Stimulated activated CD4-positive, alpha-beta T cell treated with anti-CD3 and anti-CD28 coated beads, Interleukin-1b, Interleukin-23, amount 100 ng/mL, for 1 hour (primary cell): ENCODE measurements at places on chromosomes 1 and 21.

DNA sequence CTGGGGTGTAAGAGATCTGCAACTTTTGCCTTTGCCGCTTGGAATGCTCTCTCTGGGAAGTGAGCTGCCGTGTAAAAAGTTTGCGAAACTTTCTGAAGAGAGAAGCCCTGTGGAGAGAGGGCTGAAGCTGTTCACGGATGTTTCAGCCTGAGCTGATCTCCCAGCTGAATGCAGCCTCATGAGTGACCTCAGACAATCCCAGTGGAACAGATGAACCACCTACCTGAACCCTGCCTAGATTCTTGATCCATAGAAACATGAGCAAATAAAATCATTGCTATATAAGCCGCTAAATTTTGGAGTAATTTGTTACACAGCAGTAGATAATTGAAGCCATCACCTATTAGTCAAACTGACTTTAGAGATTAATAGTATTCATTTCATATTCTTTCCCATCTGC lies 4.4 kb upstream of the ALG6 start:
- no peak for DNase-seq

DNA sequence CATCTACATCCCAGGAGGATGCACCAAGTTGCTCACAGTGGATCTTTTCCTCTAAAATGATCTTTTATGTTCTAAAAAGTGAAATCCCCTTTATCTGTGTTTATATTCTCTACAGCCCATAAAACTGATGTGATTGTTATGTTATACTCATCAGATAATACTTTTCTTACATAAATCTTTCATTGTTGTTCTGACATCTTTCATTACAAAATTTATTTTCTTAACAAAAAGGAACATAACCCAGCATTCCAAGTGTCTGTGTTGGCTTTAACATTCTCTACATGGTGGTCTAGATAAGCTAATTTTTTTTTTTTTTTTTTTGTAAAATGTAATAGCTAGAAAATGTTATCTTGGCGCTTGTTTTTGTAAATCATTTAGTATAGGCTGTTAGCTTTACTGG lies 8.3 kb upstream of the CACYBP start:
- no peak for DNase-seq

- no peak for DNase-seq
Observed at GRCh38 chr1:31159869-31160611, 79.6 kb downstream of the NKAIN1 start.

- DNase-seq = no peak
Observed at GRCh38 chr21:34994766-34995631, 54.1 kb downstream of the RUNX1 start.

DNA sequence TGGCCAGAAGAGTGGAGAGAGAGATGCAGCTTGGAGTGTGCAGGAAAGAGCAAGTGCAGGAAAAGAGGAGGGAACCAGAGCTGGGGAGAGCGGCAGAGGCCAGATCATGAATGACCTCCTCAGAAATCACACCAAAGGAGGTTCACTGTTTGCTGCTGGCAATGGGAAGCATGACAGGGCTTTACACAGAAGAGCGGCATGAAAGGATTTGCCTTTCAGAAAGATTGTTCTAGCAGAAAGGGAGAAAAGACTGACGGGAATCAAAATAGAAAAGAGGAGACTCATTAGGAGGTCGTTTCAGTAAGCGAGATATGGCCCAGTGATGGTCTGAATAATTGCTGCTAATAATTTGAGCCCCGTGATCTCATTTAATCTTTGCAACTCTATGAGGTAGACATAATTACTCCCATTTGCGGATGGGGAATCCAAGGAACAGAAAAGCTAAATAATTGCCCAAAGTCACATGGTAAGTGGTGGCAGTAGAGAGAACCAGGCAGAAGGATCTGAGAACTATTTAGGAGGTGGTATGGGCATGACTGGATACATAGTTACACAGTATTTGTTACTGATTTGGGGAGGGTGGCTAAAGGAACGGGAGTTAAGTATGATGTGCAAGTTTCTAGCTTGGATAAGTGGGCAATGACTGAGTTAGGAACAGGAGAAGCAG lies 12.5 kb upstream of the HNRNPR start:
- no peak for DNase-seq

- DNase-seq = no peak
Observed at GRCh38 chr1:12049616-12050015, 13.5 kb upstream of the TNFRSF8 start.

GRCh38 chr1:50135716-50136115 lies 27.0 kb downstream of the ELAVL4 start:
- no peak for DNase-seq

GRCh38 chr1:176803042-176803441 lies 340.1 kb downstream of the PAPPA2 start:
- DNase-seq = no peak

DNA sequence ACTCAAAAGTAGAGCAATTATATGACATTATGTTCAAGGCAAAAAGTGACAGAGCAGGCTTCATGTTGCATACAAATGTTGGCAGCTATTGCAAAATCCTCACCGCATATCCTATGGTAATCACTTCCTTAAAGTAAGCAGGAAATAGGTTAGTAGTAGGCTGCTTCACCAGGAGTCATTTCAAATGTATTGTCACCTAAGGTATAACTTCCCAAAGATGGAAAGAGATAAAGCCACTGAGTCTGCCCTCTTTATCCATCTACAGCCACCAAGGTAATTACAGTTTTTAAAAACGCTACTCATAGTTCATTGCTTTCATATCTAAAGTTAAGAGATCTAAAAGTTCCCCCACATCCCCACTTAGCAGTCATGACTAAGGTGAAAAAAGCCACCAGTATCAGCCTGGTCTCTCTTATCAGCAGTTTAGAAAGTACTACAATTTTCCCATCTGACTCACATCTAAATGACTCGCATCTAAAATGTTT lies 31.6 kb upstream of the UBE2U start:
- no peak for DNase-seq

- no peak for DNase-seq
Observed at GRCh38 chr1:233939451-233939850, 35.0 kb downstream of the SLC35F3 start.

- DNase-seq = no peak
Observed at GRCh38 chr1:42692461-42692860, 10.2 kb downstream of the YBX1 start.

GRCh38 chr1:176462674-176463378 lies at the start of gene PAPPA2:
Gene PAPPA2, plus strand, starts transcription at chr1:176463175. Its CDS starts 93,148 bp downstream, at chr1:176556323.
- no peak for DNase-seq

- no peak for DNase-seq
Observed at GRCh38 chr1:30899577-30900389, 8.8 kb downstream of the SDC3 start.

- DNase-seq = no peak
Observed at GRCh38 chr1:200733907-200734306, 4.8 kb upstream of the CAMSAP2 start.

DNA sequence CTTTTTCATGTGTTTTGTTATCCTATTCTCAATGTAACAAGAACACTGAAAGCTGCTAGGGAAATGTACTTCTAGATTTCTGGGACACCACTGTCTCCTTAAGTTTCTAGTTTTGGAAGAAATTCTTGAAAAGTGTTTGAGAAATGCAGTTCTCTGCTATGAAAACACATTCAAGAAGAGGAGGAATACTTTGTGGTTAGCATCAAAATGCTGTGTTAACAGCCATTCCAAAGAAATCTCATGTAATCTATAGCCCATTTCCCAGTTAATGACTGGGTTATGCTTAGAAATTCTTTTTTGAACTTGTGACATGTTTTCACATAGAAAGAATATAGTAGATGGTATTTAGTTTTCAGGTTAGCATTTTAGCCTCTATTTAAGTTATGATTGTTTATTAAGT lies 6.0 kb downstream of the RAVER2 start:
- no peak for DNase-seq

GRCh38 chr1:220997791-220998190 lies 118.5 kb downstream of the HLX start:
- DNase-seq = no peak

- DNase-seq = no peak
Observed at GRCh38 chr1:54807756-54808155, 6.6 kb upstream of the TTC22 start.

- no peak for DNase-seq
Observed at GRCh38 chr1:45979074-45979777, 153.2 kb downstream of the PIK3R3 start.

DNA sequence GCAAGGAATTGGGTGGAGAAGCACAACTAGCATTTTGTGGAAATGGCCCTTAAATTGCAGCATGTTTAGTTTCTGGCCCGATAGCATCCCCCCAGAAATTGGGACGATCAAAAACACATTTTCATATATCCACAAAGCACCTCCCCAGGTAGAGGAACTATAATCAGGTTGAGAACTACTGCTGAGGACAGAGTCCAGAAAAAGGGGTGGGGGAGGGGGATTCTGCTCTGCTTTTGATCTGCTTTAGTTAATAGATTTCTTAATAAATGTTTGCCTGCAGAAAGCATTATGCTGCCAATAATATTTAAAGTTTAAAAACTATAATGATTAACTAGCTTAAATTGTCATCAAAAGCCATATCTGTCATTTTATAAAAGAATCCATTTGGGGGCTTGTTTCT lies 14.4 kb upstream of the DYNLT5 start:
- DNase-seq = no peak

- DNase-seq = no peak
Observed at GRCh38 chr21:42234041-42234440, 15.1 kb downstream of the ABCG1 start.

- no peak for DNase-seq
Observed at GRCh38 chr1:47401761-47402160, 14.3 kb upstream of the FOXE3 start.

DNA sequence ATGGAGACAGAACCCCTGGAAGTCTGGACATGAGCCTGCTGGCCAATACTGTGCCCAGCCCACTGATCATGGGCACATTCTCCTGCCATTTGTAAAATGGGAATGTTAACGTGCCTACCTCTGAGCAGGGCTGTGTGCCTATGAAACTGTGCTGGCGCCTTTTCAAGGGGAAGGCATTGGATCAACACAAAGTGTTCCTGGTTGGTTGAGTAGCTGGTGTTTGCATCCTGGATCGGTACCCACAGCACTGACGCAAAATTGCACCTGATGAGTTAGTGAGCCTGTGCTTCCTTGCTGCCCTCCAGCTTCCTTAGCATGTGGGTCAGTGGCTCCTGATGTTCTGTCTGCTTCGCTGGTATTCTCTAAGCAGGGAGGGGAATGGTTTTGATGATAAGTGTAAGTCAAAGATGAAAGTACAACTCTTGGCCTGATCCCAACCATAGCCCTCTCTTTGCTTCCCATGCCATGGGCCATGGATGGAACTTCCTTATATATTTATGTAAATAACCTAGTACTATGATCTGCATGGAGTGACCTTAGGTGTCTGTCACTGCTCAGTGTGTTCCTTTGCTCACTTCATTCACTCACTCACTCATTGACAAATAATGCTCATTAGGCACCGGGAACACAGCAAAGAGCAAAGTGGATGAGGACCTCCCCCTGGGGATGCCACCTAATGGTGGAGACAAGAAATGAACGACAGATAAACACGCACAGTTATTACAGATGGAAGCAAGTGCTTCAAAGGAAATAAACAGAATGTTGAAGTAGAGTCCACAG lies 22.7 kb downstream of the MAB21L3 start:
- no peak for DNase-seq

DNA sequence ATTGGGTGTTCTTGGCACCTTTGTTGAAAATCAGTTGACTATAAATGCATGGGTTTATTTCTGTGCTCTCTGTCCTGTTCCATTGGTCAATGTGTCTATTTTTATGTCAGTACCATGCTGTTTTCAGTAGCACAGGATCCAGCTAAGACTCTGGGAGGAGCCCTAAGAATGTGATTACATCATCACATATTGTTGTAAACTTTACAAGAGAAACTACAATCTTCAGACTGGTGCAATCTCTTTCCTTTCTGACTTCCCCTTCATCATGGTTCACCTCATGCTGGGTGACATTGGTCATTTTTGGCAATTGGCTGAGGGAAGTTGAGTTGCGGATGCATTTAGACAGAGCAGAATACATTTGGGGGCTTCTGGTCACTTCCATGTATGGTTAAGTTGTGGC lies 88.4 kb downstream of the C21orf91 start:
- DNase-seq = no peak

DNA sequence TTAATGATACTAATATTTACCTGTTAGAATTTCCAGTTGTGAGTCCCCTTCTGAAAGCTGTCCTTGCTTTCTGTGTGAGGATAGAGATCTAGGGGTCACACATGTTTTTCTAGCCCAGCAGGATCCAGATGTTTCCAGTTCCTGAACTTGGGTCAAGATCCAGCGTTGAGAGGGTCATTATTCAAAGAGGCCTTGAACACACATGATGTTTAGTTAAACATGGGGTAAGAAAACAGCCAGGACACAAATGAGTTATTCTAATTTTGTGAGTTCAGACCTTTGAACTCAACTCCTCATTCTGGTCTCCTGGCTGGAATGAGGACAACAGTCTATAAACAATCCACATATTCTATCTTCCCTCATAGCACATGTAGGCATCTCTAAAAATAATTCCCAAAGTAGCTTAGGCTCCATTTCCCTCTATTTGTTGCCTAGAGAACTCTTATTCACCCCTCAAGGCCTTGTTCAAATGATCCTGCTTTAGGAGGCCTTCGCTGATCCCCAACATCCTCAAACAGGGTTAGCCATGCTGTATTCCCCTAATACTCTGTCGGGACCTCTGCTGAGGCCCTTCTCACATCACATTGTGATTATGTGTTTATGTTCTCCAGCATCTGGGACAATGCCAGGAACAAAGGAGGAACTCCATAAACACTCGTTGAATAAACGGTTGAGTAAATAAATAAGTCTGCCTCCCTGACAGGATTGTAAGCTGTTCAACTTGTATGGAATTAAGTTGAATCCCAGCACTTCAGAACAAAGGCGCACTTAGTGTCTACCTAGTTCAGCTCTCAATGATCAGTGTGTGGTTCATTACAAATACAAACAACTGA lies 15.0 kb upstream of the KCNN3 start:
- no peak for DNase-seq

DNA sequence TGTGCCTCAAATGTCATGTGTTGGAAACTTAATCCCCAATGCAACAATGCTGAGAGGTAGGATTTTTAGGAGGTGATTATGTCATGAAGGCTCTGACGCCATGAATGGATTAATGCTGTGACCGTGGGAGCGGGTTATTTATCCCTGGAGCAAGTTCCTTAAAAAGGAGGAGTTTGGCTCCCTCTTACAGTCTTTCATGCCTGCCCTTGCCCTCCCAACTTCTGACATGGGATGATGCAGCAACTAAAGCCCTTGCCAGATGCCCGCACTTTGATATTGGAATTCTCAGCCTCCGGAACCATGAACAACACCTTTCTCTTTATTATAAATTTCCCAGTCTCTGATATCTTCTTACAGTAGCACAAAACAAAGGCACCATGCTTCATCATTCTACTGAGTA lies 685.3 kb upstream of the CHRM3 start:
- DNase-seq = no peak

- no peak for DNase-seq
Observed at GRCh38 chr1:26861286-26861701, 1.7 kb upstream of the SFN start.

GRCh38 chr1:87718241-87718950 lies 389.7 kb downstream of the LMO4 start:
- DNase-seq = no peak
